Activated T-helper 1 cell treated with anti-CD3 and anti-CD28 coated beads, Interleukin-2, amount 50 U/mL, for 16 hours (primary cell): ENCODE measurements at places on chromosomes 16 and 17.

DNA sequence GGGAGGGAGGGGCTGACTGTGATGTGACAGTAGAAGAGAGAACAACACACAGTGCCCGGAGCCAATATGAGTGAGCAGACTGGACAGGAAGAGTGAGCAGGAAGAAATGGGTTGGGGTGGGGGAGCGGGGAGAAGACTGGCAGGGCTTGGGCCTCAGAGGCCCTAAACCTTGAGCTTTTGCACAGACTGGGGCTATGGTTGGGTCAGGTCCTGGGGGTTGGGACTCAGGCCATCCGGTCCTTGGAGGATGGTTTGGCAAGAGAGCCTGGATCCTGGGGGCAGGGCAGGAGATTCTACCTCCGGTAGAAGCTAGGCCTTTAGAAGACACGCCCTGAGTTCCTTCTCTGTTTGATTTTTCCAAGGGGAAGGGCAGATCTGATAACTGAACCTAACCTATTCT is 1.1 kb downstream of the CAMTA2 start:
- no peak for DNase-seq

DNA sequence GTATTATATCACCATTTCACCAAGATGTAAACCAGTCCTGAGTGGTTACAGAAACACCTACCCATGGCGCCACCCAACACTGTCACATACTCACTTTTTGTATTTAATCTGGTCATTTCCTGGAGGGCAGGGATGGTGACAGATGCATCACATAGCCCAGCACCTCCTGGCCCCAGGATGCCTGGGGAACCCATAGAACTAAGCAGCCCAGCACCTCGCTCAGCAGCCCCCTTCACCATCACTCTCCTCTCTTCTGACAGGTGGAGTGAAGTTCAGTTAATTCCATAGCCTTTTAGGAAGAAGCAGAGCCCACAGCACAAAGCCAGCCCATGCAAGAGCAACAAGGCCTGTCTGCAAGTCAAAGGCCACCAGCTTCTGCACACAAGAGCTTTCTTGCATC is 27.5 kb downstream of the MYLK3 start:
- DNase-seq = no peak

GRCh38 chr17:34370997-34371395 is 8.0 kb upstream of the CCL1 start:
- DNase-seq = no peak

DNA sequence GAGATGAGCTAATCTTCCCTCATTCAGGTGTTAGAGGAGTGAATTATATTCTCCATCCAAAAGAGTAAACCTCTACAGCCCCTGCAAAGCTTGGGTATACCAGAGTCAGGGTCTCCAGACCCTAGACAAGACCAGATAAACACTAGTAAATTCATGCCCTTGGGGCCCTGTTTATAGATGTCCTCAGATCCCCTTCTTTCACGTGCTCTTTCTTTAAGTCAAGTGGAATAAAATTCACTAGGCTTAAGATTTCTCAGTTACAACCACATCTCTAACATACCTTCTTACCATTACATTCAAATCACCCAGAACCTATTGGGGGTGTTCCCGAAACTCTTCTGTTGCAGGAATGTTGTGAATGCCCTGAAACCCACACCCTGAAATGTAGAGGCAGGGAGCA is 2.2 kb upstream of the C17orf58 start:
- DNase-seq = no peak

DNA sequence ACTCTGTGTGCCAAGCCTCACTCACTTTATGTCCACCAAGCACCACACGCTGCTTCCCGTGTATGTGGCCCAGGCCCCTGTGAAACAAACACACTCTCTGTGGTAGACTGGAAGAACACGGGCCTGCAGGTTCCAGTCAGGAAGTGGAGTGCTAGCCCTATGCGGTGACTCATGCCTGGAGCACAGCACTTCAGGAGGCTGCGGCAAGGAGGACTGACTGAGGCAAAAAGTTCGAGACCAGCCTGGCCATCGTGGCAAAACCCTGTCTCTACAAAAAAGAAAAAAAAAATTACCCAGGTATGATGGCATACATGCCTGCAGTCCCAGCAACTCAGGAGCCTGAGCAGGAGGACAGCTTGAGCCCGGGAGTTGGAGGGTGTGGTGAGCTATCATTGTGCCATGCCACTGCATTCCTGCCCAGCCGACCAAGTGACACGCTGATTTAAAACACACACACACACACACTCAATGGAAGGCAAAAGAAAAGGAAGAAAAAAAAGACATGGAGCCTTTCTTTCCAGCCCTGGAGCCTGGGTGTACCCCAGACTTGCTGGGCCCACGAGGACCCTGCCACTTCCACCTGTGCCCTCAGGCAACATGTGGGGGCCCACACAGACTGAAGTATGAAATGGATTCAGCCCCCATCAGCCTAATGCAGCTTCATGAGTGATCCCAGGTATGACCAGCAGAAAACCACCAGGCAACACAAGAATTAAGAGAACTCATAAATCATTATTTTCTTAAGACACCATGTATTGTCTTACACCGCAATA is 126.6 kb downstream of the ANKRD11 start:
- DNase-seq = peak; percentile 26

GRCh38 chr17:17134957-17135333 is 71.2 kb downstream of the PLD6 start:
- DNase-seq = no peak

DNA sequence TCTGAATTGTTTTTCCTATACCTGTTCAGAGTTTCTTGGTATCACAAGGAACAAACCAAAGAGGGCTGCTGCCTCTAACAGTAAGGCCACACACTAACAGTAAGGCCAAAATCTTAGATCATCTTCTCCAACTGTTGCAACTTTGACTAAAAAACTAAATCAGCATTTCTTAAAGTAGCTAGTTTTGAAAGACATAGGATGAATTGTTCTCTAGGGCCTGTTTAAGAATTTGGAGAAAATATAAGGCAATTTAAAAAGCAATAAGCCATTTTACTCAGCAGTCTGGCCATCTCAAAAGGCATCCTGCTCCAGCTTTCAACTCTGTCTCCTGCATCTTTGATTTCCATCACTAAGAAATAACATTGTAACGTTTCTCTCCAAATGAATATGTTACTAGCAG is 105.0 kb upstream of the MON1B start:
- DNase-seq = no peak

DNA sequence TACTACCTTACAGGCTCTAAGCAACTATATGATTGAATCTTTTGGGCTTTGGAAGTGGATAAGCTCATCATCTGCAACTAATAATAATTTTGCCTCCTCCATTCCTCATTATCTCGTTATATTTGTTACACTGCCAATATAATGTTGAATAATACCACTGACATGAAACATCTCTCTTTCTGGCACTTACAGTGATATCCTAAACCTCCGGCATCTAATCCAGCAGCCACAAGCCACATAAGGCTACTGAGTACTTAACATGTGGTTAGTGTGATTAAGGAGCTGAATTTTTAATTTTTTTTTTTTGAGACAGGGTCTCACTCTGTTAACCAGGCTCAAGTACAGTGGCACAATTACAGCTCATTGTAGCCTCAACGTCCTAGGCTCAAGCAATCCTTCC is 9.6 kb downstream of the CDC42EP4 start:
- DNase-seq = no peak

GRCh38 chr17:35214631-35215273 is 20.6 kb upstream of the SLC35G3 start:
- no peak for DNase-seq

GRCh38 chr17:79324194-79324593 is 249.6 kb downstream of the ENGASE start:
- no peak for DNase-seq

DNA sequence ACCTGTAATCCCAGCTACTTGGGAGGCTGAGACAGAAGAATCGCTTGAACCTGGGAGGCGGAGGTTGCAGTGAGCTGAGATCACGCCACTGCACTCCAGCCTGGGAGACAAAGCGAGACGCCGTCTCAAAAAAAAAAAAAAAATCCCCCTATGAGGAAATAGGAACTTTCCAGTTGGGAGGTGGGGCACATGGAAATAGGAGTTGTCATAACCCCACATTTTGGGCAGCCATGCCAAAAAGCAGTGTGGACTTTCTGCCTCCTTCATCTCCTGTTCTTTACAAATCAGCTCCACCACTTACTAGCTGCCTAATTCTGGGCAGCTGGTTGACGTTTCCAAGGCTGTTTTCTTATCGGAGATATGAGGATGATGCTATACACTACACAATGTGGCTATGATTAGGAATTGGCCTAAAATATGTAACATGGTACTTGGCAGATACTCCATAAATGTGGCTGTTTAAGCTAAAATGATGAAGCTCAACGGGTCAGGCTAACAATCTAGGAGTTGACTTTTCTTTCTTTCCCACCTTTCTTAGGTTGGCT is 21.5 kb upstream of the CCL5 start:
- DNase-seq = no peak

GRCh38 chr16:89172528-89173173 is 1.1 kb downstream of the CDH15 start:
- no peak for DNase-seq
